ENCODE measurements at places on chromosomes 11 and 22.

DNA sequence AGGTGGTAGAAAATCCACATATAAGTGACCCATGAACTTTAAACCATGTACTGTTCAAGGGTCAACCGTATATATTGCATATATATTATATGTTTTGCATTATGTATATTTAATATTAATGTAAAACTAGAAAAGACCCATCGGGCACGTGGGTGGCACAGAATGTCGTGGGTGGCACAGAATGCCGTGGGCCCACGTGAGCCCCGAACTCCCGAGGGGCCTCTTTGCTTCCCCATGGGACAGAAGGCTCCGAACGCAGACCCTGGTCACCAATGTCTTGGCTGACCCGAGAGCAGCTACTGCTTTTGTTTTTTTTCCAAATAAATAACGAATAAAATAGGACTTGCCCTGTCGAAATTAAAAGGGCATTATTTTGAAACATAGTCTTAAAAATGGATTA, 415.4 kb downstream of the BRD1 start:
- DNase-seq: no peak

DNA sequence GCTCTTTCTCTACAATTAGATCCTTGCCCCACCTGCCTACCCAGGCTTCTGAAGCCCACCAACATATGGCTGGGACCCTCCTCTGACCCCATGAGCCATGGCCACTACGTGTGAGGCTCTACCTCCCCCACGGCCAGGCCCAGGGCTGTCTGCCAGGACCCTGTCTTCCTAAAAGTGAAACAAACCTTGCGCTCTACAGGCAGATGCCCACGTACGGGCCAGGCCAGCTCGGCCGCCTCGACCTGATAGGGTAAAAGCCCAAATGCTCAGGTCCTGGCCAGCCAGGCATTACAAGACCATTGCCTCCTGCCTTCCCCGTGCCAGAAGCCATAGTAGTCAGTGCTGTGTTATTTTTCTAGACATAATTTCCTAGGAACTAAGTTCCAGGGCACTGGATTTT, 1496.4 kb downstream of the BRD1 start:
- no peak for DNase-seq

DNA sequence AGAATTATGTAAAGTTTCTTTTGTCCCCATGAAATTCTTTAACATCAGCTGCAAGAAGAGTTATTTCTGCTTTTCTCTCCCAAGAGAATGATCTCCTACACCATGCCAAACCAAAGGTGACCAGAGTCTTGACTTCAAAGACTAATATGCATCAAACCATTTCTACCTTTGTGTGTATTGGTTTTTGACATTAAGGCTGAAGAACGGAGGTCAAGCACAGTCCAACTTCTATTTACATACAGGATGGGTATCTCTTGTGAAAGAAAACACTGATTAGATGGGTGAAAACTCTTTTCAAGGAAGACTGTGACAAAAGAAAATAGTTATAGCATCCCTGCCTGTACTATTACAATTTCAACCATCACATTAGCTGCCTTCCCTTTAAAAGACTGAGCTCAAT, 256.3 kb downstream of the CADM1 start:
- DNase-seq: no peak

DNA sequence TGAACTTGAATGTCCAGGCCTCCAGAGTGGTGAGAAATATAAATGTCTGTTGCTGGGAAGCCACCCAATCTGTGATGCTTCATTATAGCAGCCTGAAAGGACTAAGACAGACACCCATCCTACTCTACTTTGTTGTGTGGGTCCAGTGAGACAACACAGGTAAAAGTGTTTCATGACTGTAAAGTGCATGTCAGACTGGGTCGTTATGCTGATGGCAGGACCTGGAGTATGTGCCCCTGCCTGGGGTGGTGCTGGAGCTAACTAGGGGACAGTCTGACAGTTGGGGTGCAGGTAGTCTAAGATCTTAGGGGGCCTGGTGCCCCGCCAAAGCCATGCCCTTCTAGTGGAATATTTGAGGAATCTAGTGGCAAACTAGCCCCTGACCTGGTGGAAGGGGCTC, 165.6 kb downstream of the TRIM29 start:
- no peak for DNase-seq

GRCh38 chr11:82216927-82217570, 516.6 kb downstream of the FAM181B start:
- no peak for DNase-seq
